ENCODE measurements at places on chromosomes 5 and 9.

DNA sequence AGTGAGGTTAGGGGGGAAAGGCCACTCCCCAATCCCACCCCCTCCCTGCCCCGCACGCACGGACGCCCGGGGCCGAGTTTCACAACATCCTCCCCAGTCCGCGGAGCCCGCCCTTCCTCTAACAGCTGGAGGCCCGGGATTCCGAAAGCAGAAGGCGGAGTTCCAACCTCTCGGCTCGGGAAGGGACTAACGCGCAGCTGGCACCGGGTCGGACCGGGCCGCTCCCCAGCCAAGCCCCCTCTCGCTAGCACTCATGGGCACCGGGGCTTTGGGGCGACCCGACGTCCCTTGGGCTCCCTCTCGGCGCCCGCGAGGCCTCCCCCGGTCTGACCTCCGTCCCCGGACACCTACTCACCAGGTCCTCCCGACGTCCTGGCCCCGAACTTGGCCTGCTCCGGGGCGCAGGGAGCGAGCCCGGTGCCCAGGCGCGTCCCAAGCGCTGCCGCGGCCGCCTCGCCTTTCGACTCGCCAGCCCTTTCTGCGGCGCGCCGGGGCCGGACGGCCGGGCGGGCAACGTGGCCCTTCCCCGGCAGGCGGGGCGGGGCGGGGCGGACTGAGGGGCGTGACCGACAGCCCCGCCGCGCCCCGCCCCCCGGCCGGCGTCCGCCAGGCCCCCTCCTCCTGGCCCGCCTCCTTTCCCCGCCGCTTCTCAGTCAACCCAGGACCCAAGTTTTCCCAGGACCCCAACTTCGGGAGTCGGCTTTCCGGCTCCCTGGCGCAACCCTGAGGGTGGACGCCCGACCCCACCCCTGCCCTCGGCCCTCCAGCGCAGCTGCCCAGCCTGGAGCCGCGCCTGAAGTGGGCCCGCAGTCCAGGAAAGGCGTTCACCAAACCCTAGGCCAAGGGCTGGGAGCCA is at the start of gene MGAT1:
Gene MGAT1 (minus strand): TSS at position 482 of the 856 bp plus-strand sequence. CDS start 9,835 bp downstream, outside the sequence.
- DNase-seq = peak; percentile 43

DNA sequence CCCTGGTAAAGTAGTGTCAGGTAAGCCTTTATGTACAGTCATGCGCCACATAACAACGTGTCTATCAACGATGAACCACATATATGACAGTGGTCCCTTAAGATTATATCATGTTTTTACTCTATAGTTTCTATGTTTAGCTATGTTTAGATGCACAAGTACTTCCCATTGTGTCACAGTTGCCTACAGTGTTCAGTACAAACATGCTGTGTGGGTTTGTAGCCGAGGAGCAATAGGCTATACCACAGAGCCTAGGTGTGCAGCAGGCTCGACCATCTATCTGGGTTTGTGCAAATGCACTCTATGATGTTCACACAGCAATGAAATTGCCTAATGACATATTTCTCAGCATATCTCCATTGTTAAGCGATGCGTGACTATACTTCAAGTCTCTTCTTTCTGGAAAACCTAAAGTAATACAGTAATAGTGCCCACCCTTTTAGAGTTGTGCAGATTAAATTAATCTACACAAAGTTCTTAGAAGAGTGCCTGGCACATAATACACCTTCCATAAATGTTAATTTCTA is 295.9 kb downstream of the ARHGAP26 start:
- DNase-seq = no peak

DNA sequence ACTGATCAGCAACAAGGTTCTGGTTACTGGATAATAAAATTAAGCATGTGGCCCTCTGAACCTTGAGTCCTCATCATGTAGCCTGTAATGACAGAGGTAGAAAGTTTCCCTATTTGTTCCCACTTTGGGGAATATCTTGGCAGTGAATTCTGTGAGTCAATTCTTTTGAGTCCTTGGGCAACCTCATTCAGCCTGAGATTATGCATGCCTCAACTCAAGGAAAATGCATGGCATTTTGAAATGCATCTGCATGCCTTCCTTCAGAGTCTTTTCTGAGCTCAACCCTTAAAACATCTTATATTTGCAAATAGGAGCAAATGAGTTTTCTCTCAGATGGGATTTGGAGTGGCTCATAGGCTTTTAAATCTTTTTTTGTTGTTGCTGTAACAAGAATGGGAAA is 218.1 kb upstream of the CD180 start:
- no peak for DNase-seq

- DNase-seq = no peak
Measured at GRCh38 chr5:139747583-139748504, 47.8 kb upstream of the PSD2 start.

- no peak for DNase-seq
Measured at GRCh38 chr9:80156756-80157472, 585.1 kb downstream of the TLE4 start.

DNA sequence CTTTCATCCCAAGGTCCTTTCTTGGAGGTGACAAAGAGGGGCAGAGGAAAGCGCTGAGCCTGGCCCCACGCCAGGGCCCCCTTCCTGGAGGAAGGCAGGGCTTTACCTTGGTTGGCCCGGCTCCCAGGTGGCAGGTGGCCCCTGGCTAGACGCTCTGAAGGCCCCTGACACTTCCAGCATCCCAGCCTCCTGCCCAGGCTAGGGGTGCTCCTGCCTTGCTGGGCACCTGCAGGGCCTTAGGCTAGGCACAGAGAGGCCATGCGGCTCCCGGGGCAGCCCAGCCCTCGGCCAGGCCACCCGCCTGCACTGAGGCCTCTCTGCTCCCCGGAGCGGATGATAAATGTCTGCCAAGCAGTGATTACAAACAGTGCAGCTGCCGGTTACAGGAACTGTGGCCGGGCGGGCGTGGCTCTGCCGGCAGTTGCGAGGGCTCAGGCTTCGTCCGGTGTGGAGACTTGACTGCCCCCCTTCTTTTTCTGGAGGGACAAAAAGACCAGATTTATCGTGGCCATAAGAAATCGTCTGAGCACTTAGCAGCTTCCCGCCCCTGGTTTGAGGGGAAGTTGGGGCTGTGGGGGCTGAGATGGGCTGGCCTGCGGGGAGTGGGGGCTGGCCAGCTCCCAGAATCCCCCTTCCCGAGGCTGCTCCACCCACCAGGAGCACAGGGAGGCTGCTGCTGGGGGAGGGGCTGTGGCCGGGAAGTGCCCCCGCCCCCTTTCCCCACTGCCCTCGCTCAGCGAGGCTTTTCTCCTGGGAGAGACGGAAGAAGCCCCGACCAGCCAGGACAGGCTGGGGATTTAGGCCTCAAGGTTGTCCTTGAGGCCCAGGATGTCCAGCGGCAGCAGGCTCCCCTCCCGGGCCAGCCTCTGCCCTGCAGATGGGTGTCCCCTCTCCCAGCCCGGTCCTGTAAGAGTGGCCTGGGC is 31.6 kb upstream of the UBAC1 start:
- DNase-seq = no peak

GRCh38 chr5:164265566-164265965 is 760.1 kb downstream of the MAT2B start:
- no peak for DNase-seq

DNA sequence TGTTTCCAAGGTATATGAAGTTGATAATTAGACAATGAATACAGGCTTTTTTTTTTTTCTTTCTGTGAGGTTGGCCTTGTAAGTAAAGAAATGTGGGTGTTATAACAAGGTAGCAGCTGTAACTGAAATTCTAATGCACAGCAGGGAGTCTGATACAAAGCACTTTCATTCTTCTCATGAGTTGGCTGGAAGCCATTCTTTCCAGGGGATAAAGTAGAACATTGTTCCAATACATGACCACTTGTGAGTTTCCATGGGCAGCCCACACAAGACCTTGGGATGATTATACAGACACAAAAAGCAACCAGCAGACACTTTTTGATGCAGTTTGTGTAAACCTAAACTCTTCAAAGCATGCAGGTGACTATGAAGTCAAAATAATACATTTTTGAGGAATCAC is 1785.9 kb upstream of the WWC1 start:
- no peak for DNase-seq

DNA sequence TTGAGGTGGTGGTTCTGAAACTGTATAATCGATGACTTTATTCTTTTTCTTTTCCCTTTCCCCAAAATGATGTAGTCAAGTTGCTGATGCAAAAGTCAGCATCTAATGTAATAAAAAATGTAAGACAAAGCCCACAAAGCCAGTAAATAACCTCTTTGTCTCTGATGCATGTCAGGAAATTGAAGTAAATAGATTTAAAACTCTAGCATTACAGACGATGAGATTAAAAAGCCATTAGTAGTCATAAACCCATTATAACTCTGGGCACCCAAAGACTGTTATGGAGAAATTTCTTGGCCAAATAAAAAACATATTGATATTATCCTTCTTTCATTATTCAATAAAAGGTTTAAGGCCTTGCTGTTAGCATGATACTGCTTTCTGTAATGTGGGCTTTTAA is 548.7 kb downstream of the TUSC1 start:
- no peak for DNase-seq

DNA sequence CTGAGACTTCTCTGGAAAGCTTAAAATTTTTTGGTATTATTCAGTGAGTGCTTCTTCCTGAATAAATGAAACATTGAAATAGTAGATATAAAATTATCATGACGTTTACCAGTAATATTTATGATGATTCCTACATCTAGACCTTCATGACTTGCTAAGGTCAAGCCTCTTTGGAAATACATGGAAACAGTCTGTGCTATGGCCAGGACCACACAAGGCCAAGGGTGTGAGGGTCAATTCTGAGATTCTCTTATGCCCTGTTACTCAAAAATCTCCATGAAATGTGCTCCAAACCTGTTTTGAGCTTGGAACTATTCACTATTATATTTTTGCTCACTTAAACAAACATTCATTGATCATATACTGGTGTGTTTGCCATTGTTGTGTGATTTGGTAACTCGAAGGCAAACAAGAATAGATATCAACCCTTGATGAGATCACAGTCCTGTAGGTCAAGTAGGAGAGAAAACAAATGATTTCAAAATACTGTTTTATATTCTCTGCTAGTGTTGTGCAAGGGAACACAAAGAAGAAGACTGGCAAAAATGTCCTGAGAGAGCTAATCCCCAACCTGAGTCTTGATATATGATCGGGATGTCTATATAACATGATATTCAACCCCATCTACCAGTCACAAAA is 1254.9 kb upstream of the DMAC1 start:
- no peak for DNase-seq

GRCh38 chr5:141560151-141560550 is 58.6 kb downstream of the DIAPH1 start:
- DNase-seq = no peak

DNA sequence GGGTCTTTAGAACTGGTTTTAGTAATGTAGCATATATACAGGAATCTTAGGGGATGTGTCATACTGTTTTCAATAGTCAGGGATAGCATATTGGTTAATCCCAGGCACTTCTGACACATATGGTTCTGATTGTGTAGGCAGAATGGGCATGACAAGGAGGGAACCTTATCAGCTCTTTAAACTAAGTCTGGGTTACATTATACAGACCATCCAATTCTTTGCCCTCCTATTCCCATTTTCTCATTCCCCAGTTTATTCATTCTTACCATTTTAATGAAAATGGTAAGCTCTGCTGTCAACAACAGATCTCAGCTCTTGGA is 85.1 kb downstream of the NDUFAF2 start:
- no peak for DNase-seq

GRCh38 chr9:134985451-134985850 is 67.7 kb upstream of the FCN1 start:
- DNase-seq = no peak

DNA sequence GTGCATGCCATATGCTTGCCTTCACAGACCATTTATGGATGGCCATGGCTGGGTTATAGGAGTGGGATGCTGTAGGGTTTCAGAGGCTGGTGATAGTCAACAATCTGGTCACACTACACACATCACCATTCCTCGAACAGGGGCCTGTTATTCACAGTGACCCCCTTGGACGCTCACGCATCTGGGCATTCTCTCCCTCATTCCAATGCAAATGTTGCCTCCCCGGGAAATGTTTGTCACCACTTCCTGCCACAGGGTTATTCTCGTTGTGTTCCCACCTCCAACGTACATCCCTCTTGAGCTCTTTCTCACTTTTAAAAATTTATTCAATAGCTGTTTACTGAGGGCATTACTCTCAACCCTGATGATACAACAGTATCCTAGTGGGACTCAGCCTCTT is 135.4 kb downstream of the SCAMP1 start:
- DNase-seq = no peak

- DNase-seq = no peak
Measured at GRCh38 chr5:91642581-91642980, 259.5 kb upstream of the ARRDC3 start.

DNA sequence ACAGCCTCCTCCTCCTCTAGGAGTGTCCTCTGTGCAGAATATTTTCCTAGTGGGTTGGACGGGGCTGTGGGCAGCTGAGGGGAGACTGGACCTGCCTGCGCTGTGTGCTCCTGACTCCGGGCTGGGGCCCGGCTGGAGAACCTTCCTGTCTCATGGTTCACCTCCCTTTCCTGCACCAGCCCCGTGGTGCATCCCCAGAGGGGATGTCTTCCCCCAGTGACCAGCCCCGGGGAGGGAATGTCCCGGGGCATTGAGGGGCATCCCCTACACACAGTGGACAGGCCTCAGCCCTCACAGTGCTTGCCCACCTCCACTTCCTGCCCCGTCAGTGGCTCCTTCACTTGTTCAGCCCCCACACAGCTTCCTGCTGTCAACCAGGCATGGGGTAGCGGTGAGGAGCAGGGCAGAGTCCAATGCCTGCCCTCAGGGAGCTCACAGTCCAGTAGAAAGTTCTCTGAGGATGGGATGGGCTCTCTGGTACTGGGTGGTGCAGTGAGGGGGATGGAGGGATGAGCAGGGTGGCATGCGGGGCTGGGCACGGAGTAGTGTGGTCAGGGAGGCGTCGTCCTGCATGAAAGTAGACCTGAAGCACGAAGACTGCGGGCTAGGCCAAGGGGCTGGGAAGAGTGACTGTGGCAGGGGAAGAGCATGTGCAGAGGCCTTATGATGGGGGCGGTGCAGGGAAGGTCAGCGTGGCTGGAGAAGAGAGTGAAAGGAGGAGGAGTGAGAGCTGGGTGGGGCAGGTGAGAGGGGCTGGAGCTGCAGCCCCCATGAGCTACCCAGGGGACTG is 52.1 kb upstream of the PITX1 start:
- DNase-seq = no peak

- no peak for DNase-seq
Measured at GRCh38 chr9:98410185-98410697, 154.8 kb upstream of the TBC1D2 start.

DNA sequence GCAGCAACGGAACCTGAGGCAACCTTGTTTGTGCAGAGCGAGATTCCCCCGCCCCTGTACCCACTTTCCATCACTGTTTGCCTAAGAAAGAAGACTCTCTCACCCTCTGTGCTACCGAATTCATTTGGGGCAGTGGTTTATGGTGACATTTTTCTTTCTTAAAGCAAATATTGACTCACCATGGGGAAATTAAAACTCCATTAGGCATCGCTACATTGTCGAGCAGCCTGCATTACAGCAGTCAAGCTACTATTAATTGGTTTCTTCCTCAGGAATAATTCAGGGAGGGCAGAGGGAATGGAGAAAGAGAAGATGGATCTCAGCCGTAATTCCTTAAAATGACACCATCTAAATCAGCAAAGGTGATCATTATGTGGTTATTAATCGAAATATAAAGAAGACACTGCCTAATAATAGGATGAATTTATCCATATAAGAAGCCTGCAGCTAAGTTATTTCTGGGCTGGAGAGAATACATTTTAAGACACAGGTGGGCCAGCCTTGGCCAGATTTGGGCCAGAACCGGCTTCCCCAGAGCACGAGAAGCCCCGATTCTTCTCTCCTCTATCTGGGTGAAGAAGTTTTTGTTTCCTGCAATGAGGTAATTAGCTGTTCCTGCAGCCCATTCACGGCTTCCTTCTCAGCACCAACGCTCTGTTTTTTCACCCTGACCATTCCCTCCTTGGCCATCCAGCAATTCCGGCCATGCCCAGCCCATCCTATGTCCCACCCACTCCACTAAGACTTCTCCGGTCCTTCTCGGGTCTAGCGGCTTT is 16.8 kb downstream of the CFAP77 start:
- no peak for DNase-seq
